GM23338 (cell line): ENCODE measurements at places on chromosomes 3 and 15. TPM values are rescaled to one million over a fixed set of nuclear protein-coding genes. Genes with fewer than 3 reads are reported as not detected.

Gene TUSC7
- polyA plus RNA-seq = not detected in 2 replicates

Gene AGBL1
- not detected in 2 replicates for polyA plus RNA-seq

Gene ISLR2
- polyA plus RNA-seq = 0.13 and 0.59 TPM in 2 replicates

Gene ALG1L2
- 0.80 and 0.87 TPM in 2 replicates for polyA plus RNA-seq

Gene PRR20G
- polyA plus RNA-seq = 0.21 and 0.39 TPM in 2 replicates

Gene SKOR1
- polyA plus RNA-seq = not detected in 2 replicates

Gene SOX14
- polyA plus RNA-seq = 0.39 TPM in 1 of 2 replicates, not detected in the other

Gene ITIH3
- polyA plus RNA-seq = not detected in 2 replicates

Gene VILL
- 2.7 and 3.4 TPM in 2 replicates for polyA plus RNA-seq

Gene WWTR1
- polyA plus RNA-seq = 21.0 and 25.1 TPM in 2 replicates

Gene GOLGA8G
- not detected in 2 replicates for polyA plus RNA-seq

Gene ZNF385D
- polyA plus RNA-seq = 9.7 and 12.3 TPM in 2 replicates

Gene GUCA1C
- polyA plus RNA-seq = not detected in 2 replicates

Gene PRRT3
- polyA plus RNA-seq = 4.3 TPM in 2 replicates

- no peaks in the 10 kb centered on the region for H3K36me3 ChIP-seq
- no peak overlapping the region for H3K27ac ChIP-seq
- H3K4me1 ChIP-seq = no peaks in the 10 kb centered on the region
- H3K4me3 ChIP-seq = no peak overlapping the region
- no peaks in the 10 kb centered on the region for H3K27me3 ChIP-seq
- DNase-seq = peak; percentile 88
Measured at GRCh38 chr3:149393345-149394160, 16.1 kb upstream of the TM4SF1 start.

- H3K27ac ChIP-seq = no peak overlapping the region
- peaks cover 14% of the 10 kb centered on the region; the same call in 1 of the 2 replicates for H3K4me1 ChIP-seq
- no peaks in the 10 kb centered on the region for H3K36me3 ChIP-seq
- no peaks in the 10 kb centered on the region for H3K27me3 ChIP-seq
- no peak for DNase-seq
Measured at GRCh38 chr15:83697716-83698115, 43.8 kb downstream of the ADAMTSL3 start.

GRCh38 chr3:82610236-82610635 lies 848.8 kb upstream of the GBE1 start:
- DNase-seq = no peak
- no peaks in the 10 kb centered on the region for H3K36me3 ChIP-seq
- no peaks in the 10 kb centered on the region for H3K27me3 ChIP-seq
- H3K27ac ChIP-seq = no peak overlapping the region
- H3K4me3 ChIP-seq = no peak overlapping the region

DNA sequence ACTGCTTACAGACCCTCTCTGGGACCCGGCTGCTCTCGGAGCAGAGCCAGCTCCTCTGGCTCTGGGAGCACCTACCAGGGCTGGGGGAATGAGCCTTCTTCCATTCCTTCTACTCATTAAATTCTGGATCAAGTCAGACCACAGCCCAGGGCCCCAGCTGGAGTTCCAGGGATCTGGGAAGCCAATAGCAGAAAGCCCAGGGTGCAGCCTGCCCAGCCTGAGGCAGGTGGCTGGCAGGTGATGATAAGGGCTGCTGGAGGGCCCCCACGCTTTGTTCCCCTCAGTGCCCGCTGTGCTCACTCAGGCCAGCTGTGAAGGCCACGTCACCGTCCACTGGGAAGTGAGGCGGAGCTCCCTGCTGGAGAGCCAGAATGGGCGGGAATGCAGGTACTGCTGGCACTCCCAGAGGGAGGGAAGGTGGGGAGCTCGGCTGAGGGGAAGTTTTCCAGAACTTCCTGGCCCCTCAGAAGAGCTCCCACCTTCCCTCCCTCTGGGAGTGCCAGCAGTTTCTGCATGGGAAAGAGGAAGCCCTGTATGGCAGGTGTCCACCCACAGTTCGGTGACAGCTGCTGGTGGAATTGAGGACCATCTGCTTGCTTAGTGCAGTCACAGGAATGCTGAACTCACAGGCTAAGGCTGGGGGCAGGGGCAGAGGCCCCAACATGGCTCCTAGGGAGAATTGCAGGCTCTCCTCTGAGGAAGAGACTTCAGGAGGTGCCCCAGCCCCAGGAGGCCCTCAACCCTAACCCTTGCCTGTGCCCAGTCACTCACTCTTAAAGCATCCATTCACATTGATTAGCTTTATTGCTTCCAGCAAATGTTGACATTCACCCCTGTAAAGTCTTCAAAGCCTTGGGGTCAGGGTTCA lies 12.6 kb upstream of the RTP3 start:
- no peaks in the 10 kb centered on the region for H3K27me3 ChIP-seq
- H3K4me1 ChIP-seq = no peaks in the 10 kb centered on the region

DNA sequence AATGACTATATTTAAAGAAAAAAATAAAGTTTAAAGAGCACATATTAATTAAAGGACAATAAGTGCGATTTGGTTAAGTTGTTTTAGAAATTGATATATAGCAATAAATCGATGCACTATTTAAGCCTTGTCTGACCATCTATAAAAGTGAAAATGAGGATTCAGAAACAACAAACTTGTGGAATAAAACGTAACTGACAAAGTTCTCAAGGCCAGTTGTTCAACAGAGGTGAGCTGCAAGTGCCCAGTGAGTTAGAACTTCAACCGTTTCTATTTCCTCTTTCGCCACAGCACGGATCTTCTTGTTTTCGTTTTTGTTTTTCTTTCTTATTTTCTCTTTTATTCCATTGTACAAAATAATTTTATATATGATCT lies 724.9 kb upstream of the ARRDC4 start:
- H3K27ac ChIP-seq = no peak overlapping the region
- no peaks in the 10 kb centered on the region for H3K4me1 ChIP-seq
- no peaks in the 10 kb centered on the region for H3K27me3 ChIP-seq

GRCh38 chr3:123449997-123450604 lies 1.2 kb upstream of the ADCY5 start:
- H3K27ac ChIP-seq = no peak overlapping the region
- peak; percentile 84 for DNase-seq
- peaks cover 9% of the 10 kb centered on the region; the same call in 1 of the 2 replicates for H3K4me1 ChIP-seq
- peaks cover 46% of the 10 kb centered on the region for H3K27me3 ChIP-seq

DNA sequence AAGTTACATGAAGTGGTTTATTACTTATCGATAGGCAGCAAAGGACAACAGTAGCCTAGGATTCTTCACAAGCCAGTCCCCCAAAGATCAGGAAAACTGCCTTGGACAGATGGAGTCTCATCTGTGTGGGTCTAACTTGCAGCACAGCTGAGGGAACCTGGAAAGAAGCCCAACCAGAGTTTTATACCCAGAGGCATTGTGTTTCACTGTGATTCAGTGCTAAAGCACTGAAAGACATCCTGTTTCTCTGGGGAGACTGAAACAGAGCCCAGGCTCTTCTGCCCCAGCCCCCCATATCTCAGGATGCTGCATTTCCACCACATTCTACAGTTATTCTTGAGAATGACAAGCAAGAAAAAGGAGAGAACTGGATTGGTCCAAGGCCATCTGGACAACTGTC lies 48.2 kb upstream of the PYDC2 start:
- no peaks in the 10 kb centered on the region for H3K27me3 ChIP-seq
- H3K27ac ChIP-seq = no peak overlapping the region
- DNase-seq = peak; percentile 33

GRCh38 chr3:157407769-157408168 lies 28.9 kb upstream of the PTX3 start:
- H3K27ac ChIP-seq = no peak overlapping the region
- no peak for DNase-seq
- H3K4me1 ChIP-seq = peaks cover 6% of the 10 kb centered on the region

DNA sequence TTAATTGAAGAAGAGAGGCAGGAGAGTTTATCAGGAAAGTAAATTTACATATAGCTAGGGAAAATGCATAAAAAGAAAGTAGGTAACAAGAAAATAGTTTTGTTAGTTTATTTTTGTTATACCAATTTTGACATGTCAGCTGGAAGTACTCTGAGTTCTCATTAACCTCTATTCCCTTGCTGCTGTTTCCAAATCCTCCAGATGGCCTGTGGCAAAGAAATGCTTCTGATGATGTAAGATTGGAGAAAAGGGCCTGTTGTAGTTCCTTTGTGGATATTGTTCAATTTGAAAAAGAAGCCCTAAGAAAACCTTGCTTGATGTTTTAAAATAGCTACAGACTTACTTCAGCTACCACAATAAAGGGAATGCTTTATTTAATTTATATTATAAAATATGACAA lies 192.9 kb upstream of the SLITRK3 start:
- H3K4me1 ChIP-seq = no peaks in the 10 kb centered on the region
- no peaks in the 10 kb centered on the region for H3K27me3 ChIP-seq
- no peak overlapping the region for H3K4me3 ChIP-seq
- H3K36me3 ChIP-seq = no peaks in the 10 kb centered on the region
- no peak for DNase-seq

DNA sequence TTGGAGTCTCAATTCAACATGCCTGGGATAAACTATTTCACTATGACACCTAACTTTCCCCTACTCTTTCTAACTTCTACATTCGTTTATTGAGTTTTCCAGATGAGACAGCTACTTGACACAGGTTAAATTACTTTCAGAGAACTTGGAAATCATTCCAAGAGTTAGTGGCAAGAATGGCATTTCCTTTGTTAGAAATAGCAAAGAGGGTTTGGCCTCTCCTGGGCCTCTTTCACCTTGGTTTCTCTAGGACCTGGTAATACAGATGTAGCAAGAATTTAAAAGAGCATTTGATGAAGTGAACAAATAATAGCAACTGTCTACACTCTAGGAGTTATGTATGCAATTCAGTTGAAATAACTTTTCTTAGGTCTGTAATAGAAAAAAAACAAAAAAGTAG lies 748.9 kb downstream of the MECOM start:
- H3K4me3 ChIP-seq = no peak overlapping the region
- no peak overlapping the region for H3K27ac ChIP-seq
- no peaks in the 10 kb centered on the region; the same call in 1 of the 2 replicates for H3K4me1 ChIP-seq
- no peaks in the 10 kb centered on the region for H3K36me3 ChIP-seq

DNA sequence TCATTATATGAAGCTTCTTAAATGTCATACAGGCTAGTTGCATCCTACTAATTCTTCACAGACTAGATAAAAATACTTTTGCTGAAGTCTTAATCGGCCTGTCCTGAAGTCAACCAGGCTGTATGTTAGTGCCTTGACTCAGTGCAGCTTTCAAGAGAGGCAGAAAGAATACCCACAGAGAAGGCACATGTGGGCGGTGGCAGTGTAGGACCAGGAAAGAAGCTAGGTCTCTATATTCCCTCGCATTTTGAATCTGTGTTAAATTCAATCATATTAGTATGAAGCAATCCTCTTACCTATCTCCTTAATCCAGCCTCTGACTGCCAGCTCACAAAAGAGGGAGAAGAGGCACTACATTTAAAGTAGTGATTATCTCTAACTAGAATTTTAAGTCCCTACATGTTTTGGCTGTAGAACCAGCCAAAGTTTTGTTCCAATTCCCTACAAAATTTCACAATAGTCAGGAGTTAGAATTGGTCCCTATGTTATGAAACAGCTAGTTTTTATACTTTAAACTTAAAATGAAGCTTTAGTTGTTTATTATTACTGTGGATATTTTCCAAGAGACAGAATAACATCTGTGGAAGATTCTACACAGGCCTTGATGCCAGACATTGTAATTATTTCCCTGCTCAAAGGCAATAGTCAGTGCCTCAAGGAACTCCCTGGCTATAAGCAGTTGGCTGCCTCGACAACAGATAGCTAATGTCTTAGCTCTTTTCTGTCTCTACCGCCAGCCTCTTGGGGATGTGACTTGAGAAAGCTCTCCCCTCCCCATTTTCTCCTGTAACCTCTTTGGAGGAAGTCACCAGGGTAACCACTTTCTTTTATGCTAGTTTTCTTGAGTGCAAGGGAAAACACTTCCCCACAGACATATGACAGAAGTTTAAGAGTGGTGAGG lies 31.9 kb downstream of the CRTC3 start:
- H3K4me1 ChIP-seq = no peaks in the 10 kb centered on the region; the same call in 1 of the 2 replicates
- DNase-seq = no peak
- no peaks in the 10 kb centered on the region for H3K36me3 ChIP-seq
- no peak overlapping the region for H3K4me3 ChIP-seq
- no peaks in the 10 kb centered on the region for H3K27me3 ChIP-seq
- no peak overlapping the region for H3K27ac ChIP-seq

GRCh38 chr3:189027626-189028155 lies 144.1 kb upstream of the TPRG1 start:
- no peak for DNase-seq
- H3K36me3 ChIP-seq = no peaks in the 10 kb centered on the region
- H3K4me1 ChIP-seq = no peaks in the 10 kb centered on the region; the same call in 1 of the 2 replicates
- H3K27me3 ChIP-seq = no peaks in the 10 kb centered on the region
- H3K27ac ChIP-seq = no peak overlapping the region

- peaks cover 5% of the 10 kb centered on the region for H3K4me1 ChIP-seq
- H3K4me3 ChIP-seq = no peak overlapping the region
- H3K27ac ChIP-seq = no peak overlapping the region
- no peak for DNase-seq
- H3K36me3 ChIP-seq = no peaks in the 10 kb centered on the region
- H3K27me3 ChIP-seq = no peaks in the 10 kb centered on the region
Measured at GRCh38 chr3:11576453-11576852, 67.3 kb downstream of the VGLL4 start.

DNA sequence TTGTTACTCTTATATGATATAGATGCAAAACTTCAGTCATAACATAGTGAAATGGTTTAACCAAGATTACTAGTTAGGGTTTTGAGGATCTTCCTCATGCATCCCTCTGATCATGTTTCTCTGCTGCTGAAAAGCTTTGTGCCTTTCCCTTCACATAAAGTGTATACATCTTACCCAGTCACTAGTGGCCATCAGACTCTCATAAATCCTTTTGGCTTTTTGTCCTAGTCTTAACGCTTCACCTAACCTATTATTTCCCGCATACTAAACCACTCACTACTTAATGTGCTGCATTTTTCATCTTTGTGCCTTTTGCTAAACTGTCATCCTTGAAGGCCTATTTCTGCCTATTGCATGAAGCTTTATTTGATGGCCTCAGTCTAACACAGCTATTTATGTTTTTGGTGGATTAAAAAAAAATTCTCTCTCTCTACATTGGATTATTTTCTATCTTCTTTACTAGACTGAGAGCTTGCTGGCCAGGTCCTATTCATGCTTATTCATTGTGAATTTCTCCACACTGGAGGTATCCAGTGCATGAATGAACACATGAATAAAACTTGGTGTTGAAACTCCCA lies 717.6 kb upstream of the GOLIM4 start:
- H3K27ac ChIP-seq = peak overlapping the region; percentile 42
- no peak for DNase-seq
- peaks cover 57% of the 10 kb centered on the region for H3K4me1 ChIP-seq
- H3K36me3 ChIP-seq = no peaks in the 10 kb centered on the region
- H3K27me3 ChIP-seq = no peaks in the 10 kb centered on the region
- H3K4me3 ChIP-seq = no peak overlapping the region

GRCh38 chr3:81884791-81885190 lies 123.3 kb upstream of the GBE1 start:
- H3K36me3 ChIP-seq = no peaks in the 10 kb centered on the region
- no peak overlapping the region for H3K4me3 ChIP-seq
- no peak overlapping the region for H3K27ac ChIP-seq

- H3K27me3 ChIP-seq = no peaks in the 10 kb centered on the region
- no peaks in the 10 kb centered on the region for H3K36me3 ChIP-seq
- DNase-seq = no peak
- no peak overlapping the region for H3K4me3 ChIP-seq
- H3K4me1 ChIP-seq = no peaks in the 10 kb centered on the region
Measured at GRCh38 chr3:74021449-74021848, 396.7 kb upstream of the PDZRN3 start.

- no peak overlapping the region for H3K4me3 ChIP-seq
- no peaks in the 10 kb centered on the region for H3K27me3 ChIP-seq
- no peak for DNase-seq
- H3K4me1 ChIP-seq = peaks cover under 1% of the 10 kb centered on the region; the same call in 1 of the 2 replicates
- no peak overlapping the region for H3K27ac ChIP-seq
- peaks cover 19% of the 10 kb centered on the region for H3K36me3 ChIP-seq
Measured at GRCh38 chr15:88930579-88930978, 17.4 kb upstream of the MFGE8 start.

GRCh38 chr15:25171111-25171811 lies 216.5 kb downstream of the SNRPN start:
- no peaks in the 10 kb centered on the region for H3K36me3 ChIP-seq
- DNase-seq = no peak
- H3K4me3 ChIP-seq = no peak overlapping the region
- H3K27ac ChIP-seq = no peak overlapping the region
